ENCODE measurements at places on chromosomes 16 and 17.
A peak's percentile ranks its signal among the peaks of the same experiment; 100 is the strongest.

- DNase-seq: no peak
Measured at GRCh38 chr16:19131825-19132218, 18.1 kb downstream of the ITPRIPL2 start.

- peak; percentile 23 for DNase-seq
Measured at GRCh38 chr17:38898291-38898679, 27.1 kb upstream of the LASP1NB start.

DNA sequence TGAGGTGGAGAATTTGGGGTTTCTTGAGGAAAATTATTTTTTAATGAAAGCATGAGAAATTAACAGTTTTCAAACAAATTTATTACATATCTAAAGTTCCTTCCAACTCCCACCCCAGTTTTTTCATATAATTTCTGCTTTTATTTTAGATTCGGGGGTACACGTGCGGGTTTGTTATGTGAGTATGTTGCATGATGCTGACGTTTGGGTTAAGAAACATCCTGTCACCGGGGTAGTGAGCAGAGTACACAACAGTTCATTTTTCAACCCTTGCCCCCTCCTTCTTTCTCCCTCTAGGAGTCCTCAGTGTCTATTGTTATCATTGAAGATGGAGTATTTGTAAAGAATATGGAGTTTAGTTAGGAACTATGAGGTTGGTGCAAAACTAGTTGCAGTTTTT, 31.8 kb upstream of the CDYL2 start:
- no peak for DNase-seq

- DNase-seq: peak; percentile 29
Measured at GRCh38 chr17:78359321-78359996, 418 bp downstream of the SOCS3 start.

GRCh38 chr16:74503412-74503811, 82.1 kb upstream of the CLEC18B start:
- no peak for DNase-seq

GRCh38 chr16:86527366-86527765, 17.0 kb downstream of the FOXF1 start:
- no peak for DNase-seq

GRCh38 chr17:77897741-77898301, 60.7 kb upstream of the TNRC6C start:
- no peak for DNase-seq

GRCh38 chr17:56681561-56682266, 88.2 kb downstream of the NOG start:
- DNase-seq: no peak

- no peak for DNase-seq
Measured at GRCh38 chr17:77907497-77908461, 50.7 kb upstream of the TNRC6C start.

DNA sequence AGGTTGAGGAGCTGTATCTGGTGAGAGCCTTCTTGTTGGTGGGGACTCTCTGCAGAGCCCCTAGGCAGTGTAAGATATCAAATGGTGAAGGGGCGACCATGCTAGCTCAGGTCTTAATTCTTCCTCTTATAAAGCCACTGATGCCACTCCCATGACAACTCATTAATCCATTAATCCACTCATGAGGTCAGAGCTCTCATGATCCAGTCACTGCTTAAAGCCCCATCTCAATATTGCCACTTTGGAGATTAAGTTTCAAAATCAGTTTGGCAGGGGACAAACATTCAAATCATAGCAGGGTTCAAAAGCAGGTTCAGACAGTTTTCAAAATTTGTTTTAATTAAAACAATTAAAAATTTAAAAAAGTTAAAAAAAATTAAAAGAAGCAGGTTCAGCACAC, 13.1 kb upstream of the SPECC1 start:
- no peak for DNase-seq

DNA sequence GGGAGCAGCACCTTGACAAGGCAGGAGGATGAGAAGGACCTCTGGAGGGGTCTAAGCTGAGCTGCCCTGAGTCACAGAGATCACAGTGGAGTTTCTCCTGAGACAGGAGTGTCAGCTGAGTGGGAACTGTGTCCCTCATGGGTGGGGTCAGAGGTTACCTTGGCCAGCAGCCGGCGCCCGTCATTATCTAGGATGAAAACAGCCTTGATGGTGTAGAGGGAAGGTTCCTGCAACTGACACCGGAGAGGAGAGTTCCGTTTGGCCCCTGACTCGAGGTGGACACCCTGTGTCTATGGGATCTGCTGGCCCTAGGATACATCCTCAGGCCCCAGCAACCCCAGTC, 933 bp downstream of the COPZ2 start:
- no peak for DNase-seq

GRCh38 chr17:45940826-45941225, 46.5 kb downstream of the MAPT start:
- DNase-seq: no peak

DNA sequence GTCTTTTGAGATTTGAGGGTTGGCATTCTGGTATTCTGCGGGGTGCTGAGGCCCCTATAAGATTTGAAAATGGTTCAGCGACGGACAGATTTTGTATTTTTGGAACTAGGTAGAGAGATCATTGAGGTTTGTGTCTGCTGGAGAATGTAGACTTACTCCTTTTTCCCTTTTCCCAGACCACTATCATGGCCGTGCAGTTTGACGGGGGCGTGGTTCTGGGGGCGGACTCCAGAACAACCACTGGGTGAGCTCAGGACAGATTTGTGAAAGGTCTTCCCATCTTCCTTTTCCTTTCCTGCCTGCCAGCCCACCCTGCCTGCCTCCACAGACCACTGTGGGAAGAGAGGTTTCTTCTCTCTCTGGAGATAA, 572 bp downstream of the PSMB6 start:
- no peak for DNase-seq

DNA sequence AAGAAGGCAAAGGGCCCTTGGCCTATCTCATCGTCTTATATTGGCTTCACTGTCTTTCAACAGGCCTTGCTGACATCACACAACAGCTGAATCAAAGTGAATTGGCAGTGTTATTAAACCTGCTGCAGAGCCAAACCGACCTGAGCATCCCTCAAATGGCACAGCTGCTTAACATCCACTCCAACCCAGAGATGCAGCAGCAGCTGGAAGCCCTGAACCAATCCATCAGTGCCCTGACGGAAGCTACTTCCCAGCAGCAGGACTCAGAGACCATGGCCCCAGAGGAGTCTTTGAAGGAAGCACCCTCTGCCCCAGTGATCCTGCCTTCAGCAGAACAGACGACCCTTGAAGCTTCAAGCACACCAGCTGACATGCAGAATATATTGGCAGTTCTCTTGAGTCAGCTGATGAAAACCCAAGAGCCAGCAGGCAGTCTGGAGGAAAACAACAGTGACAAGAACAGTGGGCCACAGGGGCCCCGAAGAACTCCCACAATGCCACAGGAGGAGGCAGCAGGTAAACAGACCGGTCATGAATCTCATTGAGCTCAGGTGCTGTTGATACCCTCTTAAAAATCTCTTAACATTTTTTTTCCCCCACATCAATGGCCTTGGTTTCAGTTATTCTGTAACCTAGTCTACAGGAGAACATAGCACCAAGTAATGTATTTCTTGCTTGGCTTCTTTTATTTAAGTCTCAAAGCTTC, 64.7 kb downstream of the CDK12 start:
- DNase-seq: no peak

DNA sequence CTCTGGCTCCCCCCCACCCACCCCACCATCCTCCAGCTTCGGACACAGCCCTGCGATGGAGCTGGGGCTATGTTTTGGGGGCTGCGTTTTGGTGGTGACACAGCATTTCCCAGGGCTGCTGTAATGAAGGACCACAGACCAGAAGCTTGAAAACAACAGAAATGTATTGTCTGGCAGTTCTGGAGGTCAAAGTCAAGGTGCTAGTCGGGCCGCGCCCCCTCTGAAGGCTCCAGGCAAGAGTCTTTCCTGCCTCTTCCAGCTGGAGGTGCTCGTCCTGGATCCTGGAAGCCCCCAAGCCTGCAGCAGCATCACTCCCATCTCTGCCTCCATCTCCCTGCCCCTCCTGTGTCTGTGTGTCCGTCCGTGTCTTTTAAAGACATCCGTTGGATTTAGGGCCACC, 50.8 kb downstream of the TBC1D16 start:
- no peak for DNase-seq

- DNase-seq: no peak
Measured at GRCh38 chr17:66737524-66737923, 97.4 kb upstream of the CACNG5 start.

GRCh38 chr16:73420244-73420643, 372.3 kb upstream of the ZFHX3 start:
- DNase-seq: no peak

DNA sequence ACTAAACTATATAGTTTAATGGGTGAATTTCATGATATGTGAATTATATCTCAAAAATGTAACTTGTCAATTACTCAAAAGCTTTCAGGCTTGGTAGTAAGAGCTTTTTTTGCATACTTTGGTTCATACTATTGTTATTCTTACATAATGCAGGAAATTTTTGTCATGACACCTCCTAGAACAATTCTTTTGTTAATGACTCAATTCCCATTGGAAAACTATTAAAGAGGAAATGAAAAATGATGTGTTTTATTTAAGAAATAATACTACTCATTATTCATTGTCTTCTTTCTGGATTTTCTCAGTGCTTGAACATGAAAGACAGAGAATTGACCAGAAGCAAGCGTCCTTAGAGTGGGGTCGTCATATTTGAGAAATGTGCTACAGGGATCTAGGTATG, 196.4 kb upstream of the KCNJ16 start:
- no peak for DNase-seq

DNA sequence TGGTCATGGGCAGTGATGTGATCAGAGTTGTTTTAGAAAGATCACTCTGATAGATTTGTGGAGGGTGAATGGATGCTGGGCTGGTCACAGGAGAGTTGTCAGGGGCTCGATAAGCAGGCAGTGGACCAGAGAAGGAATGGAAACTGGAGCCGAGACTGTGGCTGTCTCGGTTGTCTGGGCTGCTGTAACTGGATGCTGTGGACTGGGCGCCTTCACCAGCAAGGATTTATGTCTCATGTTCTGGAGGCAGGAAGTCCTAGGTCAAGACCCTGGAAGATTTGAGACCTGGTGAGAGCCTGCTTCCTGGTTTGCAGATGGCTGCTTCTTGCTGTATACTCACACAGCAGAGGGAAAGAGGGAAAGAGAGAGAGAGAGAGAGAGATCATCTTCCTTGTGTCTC, 203.6 kb downstream of the HS3ST4 start:
- DNase-seq: no peak

GRCh38 chr17:19242323-19242722, 5.2 kb downstream of the EPN2 start:
- no peak for DNase-seq

DNA sequence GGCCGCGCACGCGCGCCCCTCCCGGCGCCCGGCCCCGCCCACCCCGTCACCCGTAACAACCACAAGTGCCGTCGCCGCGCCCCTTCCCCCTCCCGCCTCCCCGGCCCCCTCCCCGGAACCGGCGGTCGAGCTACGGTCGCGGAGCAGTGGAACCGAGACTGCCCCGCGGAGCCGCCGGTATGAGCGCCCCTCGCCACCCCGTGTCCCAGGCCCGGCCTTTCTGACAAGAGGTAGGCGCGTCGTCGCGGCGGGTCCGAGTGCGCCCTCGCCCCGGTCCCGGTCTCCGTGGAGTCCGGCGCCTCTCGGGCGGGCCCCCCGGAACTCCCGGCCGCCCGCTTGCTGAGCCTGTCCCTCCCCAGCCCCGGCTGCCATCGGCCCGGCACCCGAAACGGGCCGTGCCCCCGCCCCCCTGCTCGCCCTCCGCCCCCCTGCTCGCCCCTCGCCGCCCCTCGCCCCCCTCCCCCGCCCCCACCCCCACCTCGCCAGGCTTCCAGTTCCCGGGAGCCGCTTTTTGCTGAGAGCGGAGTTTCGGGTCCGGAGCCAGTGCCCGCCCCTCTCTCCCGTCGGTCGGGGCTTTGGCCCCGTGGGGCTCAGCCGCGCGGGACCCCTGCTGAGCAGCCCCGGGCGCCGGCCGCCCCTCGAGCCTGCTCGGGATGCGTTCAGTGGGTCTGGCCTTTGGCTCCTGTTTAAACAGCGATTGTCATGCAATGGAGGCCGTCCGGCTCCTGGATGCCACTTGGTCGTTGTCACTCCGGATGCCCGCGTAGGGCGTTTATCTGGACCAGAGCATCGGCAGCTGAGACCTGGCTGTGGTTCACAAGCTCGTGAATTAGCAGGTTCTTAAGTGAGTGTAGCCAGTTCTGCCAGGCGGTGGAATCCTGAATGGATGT, at the start of gene SEC14L1:
Gene SEC14L1, plus strand, starts transcription at position 92 of the 890 bp plus-strand sequence. CDS start 2,628 bp downstream, outside the sequence.
- DNase-seq: peak; percentile 27

- no peak for DNase-seq
Measured at GRCh38 chr16:69195369-69196029, 8.5 kb downstream of the SNTB2 start.

GRCh38 chr17:13584701-13585080, 17.0 kb downstream of the HS3ST3A1 start:
- no peak for DNase-seq

Measured in CD4-positive, alpha-beta T cell treated with Interleukin-6 at 100 ng/mL for 8 hours (primary cell).